Right ventricle myocardium inferior (tissue), 1 donor: ENCODE measurements at places on chromosomes 2 and 18. TPM values are rescaled to one million over a fixed set of nuclear protein-coding genes. Genes with fewer than 3 reads are reported as not detected.

The UGT1A3 gene
- total RNA-seq, result not detected

The IL1RL1 gene
- 1.7 TPM for total RNA-seq

The MZT2B gene
- total RNA-seq, result 595 TPM

The ANKMY1 gene
- 5.9 TPM for total RNA-seq

The TDRD15 gene
- not detected for total RNA-seq

The STRADB gene
- total RNA-seq, result 79.1 TPM

The TGIF1 gene
- 8.4 TPM for total RNA-seq

The SLC9A4 gene
- total RNA-seq, result not detected

- no peak for DNase-seq
These were observed 72.8 kb downstream of the PHLPP1 start for GRCh38 chr18:62788111-62788510.

GRCh38 chr2:9593925-9594324 lies 36.9 kb downstream of the YWHAQ start:
- no peak for DNase-seq

GRCh38 chr18:80034852-80035406 lies 695 bp downstream of the RBFA start:
- no peak for DNase-seq

GRCh38 chr18:7577706-7578105 lies 10.6 kb downstream of the PTPRM start:
- no peak for DNase-seq

DNA sequence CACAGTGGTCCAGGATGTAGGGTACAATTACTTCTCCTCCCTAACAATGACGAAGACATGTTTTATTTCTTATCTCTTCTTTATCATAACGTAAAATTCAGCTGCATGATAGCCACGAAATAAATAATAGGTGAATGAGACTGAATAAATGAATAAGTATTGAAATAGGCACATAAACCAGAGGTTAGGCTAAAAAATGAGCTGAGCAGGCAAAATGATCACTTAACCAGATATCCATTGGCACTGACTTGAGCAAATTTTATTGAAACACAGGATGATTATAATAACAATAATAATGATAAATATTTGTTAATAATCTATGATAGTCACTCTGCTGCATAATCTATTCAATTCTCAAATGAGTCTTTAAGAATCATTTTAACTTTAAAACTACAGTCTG lies 506.9 kb upstream of the ZNF804A start:
- DNase-seq, result no peak

GRCh38 chr18:1998121-1998520 lies 573.2 kb downstream of the METTL4 start:
- no peak for DNase-seq

DNA sequence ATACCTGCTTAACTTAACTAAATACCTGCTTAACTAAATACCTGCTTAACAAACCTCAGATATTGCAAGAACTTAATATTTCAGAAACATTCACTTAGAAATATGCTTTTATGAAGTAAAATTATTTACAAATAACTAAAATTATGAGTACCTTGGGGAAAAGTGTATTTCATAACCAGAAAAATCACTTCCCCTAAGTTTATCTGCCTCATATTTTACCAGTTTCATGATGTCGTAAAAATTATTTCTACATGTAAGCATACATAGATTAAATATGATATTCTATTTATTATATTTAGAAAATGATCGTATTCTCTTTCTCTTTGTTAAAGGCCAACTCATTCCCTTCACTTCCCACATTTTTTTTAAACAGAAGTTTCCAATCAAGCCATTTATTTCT lies 41.5 kb upstream of the DSC1 start:
- no peak for DNase-seq

DNA sequence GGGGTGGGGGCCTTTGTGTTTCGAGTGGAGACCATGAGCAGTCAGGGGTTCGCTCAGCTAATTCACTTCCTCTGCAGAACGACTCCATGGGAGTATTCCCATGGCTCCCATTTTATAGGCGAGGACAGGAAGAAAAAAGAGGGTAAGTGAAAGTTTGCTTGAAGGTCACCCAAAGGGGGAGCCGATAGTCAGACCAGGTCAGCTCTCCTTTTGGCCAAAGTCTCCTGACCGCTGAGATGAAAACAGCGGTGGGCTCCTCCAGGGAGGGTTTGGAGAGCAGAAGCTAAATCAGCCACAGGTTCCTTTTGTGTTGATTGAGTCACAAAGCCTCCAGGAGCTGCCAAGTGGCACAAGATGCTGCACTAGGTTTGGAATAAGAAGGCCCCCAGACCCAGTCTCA lies 34.1 kb upstream of the CTAGE1 start:
- DNase-seq, result no peak

DNA sequence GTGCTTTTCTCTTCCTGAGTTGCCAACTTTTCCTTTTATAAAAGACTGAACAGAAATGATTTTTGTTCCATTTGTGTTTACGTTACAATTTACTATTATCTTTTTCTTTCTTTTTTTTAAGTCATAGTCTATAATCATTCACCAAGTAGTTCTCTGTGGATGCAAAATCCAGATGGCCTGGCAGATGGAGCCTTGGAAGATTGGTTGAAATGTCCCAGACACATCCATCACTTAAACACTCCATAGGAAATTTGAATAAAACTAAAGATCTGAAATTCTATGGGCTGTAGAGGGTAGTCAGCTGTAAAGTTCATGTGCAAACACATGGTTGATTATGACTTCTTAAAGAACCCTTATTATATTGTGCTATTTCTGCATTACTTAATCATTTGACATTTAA lies 164.8 kb upstream of the DOCK10 start:
- no peak for DNase-seq

- DNase-seq, result no peak
These were observed 50.3 kb upstream of the ID2 start for GRCh38 chr2:8631465-8632005.

- no peak for DNase-seq
These were observed 23.5 kb downstream of the NCK2 start for GRCh38 chr2:105768176-105768575.

DNA sequence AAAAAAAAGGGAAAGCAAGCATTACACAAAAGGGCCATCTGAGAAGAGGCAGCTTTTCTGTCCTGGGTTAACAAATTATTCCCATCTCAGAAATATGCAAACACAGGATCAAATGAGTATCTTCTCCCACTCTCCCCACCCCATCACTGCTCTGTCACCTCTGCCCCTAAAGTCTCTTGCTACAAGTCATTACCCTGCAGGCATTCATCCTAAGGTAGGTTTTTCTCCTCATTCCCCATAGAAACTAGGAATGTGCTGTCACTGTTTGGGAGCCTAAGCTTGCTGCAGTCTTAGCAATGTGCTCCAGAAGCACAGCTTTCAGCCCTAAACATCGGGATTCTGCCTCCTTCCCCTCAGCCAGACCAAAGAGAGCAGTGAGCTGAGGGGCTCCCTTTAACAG lies 3.6 kb downstream of the LRRTM1 start:
- DNase-seq, result no peak

GRCh38 chr2:79980816-79981215 lies 323.7 kb downstream of the LRRTM1 start:
- no peak for DNase-seq

DNA sequence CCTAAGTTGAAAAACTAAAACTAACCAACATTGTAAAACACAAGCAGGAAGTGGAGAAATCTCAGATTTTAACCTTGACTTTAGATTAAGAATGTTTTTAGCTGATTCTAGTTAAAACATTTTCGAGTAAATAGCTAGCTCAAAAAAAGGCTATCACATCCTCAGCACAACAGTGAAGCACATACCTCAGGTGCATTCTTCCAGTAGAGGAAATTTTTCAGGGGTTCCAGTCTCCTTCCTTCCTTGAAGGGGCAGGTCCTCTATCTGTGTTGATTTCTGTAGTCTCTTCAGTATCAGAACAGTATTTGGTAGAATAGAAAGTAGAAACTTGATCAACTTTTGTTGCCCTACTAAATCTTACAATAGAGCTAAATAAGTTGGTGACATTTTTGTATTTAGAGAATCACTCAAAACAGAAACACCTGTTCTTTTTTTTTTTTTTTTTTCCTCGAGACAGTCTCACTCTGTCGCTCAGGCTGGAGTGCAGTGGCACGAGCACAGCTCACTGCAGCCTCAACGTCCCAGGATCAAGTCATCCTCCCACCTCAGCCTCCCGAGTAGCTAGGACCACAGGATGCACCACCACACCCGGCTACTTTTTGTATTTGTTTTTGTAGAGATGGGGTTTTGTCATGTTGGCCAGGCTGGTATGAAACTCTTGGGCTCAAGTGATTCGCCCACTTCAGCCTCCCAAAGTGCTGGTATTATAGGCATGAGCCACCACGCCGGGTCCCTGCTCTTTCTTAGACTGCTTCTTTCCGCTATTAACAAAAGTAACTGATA lies 6.9 kb upstream of the GPR155 start:
- DNase-seq, result no peak

- DNase-seq, result no peak
These were observed 73.5 kb upstream of the NEDD4L start for GRCh38 chr18:57970356-57971095.

DNA sequence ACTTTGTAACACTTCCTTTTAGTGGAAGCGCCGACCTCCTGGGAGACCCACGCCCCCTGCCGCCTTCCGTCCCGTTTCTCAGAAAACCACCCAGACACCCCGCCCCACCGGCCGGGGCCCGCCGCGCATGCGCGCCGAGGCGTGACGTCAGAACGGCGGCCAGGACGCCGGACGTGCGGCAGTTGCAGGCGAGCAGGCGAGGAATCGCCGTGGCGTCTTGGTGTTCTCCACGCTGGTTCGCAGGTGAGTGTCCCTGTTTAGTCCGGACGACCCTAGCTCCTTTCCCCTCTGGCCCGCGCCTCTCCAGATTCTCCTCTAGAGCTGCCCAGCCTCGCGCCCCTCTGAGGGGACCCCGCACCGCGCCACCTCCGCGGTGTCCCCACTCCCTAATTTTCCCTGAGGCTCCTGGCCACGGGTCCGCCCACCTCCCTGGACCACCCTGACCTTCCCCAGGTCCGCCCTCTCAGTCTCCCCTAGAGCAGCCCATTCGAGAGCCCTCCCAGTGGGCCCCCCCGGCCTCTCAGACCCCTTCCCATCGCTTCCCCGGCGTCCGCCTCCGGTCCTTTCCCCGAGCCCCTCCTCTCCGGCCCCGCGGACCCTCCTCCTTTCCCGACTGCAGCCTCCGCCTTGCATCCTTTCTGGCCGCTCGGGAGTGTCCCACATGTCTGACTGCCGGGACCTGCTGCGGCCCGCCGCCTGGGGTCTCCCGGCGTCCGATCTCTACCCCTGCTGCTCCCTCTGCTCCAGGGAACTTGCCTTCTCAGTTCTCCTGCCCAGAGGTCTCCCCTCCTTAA lies at the start of gene PLEKHB2:
Gene PLEKHB2 (plus strand): TSS at position 181 of the 794 bp plus-strand sequence. CDS start 15,606 bp downstream, outside the sequence.
- peak; percentile 97 for DNase-seq

GRCh38 chr2:144826105-144826504 lies 306.2 kb upstream of the ZEB2 start:
- no peak for DNase-seq

DNA sequence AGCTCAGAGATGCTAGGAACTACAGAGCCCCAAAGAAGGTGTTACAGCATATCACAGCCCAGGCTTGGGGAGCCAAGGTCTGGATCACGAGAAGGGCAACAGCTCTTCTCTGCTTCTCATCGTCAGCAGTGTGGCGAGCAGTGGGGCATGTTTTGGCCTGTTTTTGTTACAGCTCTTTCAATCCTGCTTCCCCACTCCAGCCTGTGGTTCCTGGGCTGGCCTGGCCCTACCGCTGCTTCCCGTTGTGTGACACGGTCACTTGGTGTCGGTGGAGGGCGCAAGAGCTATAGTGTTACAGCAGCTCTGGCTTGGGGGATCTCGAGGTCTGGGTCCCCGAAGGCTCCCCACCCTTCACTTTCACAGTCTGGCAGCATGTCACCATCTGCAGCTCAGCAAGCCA lies 870.2 kb downstream of the CBLN2 start:
- DNase-seq, result peak; percentile 47

DNA sequence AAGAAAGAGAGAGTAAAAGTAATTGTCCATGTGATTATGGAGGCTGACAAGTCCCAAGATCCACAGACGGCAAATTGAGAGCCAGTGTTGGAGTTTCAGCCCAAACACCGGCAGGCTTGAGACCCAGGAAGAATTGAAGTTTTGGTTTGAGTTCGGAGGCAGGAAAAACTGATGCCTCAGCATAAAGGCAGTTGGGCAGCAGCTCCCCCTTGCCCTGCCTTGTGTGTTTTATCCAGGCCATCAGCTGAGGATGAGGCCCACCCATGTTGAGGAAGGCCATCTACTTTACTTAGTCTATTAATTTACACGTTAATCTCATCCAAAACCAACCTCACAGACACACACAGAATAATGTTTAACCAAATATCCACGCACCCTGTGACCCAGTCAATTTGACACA lies 64.6 kb upstream of the SERPINE2 start:
- DNase-seq, result no peak
